ENCODE measurements at places on chromosomes 3 and 15.

- DNase-seq, result no peak
These were observed 68.8 kb downstream of the ZNF385D start for GRCh38 chr3:21682206-21682605.

GRCh38 chr15:70427167-70428120 lies 329.7 kb upstream of the TLE3 start:
- DNase-seq, result no peak

DNA sequence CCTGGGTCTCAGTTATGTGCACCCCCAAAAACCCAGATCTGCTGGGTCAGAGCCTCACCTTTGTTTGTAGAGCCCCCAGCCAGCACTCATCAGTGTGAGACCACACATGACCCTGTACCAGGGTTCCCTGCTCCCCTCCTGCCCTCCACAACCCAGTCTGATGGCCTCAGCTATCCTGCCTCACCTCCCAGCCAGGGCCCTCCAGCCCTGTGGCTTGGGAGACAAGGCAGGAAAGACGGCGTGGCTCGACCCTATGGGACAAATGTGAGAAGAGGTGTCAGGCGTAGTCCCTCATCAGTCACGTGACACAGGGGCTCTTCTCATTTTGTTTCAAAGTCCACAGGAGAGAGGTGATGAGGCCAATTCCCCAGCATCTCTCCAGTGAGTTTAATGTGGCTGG lies 28.3 kb upstream of the PRR23E start:
- no peak for DNase-seq

GRCh38 chr3:194277786-194278130 lies 73.4 kb downstream of the CPN2 start:
- DNase-seq, result no peak

- DNase-seq, result no peak
These were observed 155.6 kb downstream of the MEGF11 start for GRCh38 chr15:66098022-66098363.

- DNase-seq, result no peak
These were observed 52.3 kb downstream of the TRANK1 start for GRCh38 chr3:36892457-36893136.

- no peak for DNase-seq
These were observed 12.0 kb downstream of the ARIH1 start for GRCh38 chr15:72486144-72486543.

GRCh38 chr3:187568171-187568570 lies 102.0 kb downstream of the SST start:
- no peak for DNase-seq

- DNase-seq, result no peak
These were observed 107.3 kb upstream of the TMC3 start for GRCh38 chr15:81481346-81481745.

GRCh38 chr3:195751560-195751959 lies 30.8 kb downstream of the MUC20 start:
- no peak for DNase-seq

- no peak for DNase-seq
These were observed 238.8 kb downstream of the CDIN1 start for GRCh38 chr15:36818260-36818659.

DNA sequence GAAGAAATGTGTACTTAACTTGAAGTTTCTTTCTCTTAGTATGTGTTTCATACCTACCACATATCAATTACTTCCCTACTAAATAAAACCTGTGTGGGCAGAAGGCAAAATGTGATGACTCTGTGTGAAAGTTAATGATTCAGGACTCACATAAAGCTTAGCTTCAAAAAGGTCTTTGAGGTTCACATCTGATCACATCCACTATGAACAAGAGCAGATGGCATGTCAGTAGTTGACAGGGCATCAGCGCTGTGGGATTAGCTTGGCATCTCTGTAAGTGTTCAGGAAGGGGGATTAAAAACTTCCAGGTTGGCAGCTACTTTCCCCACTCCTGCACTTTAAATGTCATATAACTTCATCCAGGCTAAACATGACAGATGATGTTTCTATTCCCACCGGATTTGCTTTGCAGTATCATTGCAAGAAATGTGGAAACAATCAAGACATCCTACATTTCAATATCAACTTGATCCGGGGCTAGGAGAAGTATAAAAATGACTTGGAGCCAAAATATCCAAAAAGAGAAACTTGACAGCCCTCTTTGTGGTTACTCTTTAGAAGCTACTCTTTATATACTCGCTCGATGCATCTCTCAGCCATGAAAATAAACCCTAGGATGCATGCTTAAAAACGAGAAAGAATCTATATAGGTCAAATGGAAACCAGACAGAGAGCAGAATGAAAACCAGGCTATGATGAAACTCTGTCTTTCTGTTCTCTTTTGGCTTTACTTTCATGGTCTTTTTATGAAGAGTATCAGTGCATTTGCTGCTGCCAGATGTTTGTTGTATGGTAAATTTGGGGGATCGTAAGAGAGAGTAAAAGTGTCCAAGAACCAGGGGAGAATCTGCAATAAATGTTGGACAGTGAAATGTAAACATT lies 273.1 kb upstream of the ALCAM start:
- no peak for DNase-seq

- DNase-seq, result no peak
These were observed 5.0 kb downstream of the ZNF385D start for GRCh38 chr3:21745966-21746365.

- DNase-seq, result no peak
These were observed 5.7 kb upstream of the DYNLT2B start for GRCh38 chr3:196323691-196324090.

- DNase-seq, result no peak
These were observed 29.6 kb upstream of the EHHADH start for GRCh38 chr3:185283374-185283935.

DNA sequence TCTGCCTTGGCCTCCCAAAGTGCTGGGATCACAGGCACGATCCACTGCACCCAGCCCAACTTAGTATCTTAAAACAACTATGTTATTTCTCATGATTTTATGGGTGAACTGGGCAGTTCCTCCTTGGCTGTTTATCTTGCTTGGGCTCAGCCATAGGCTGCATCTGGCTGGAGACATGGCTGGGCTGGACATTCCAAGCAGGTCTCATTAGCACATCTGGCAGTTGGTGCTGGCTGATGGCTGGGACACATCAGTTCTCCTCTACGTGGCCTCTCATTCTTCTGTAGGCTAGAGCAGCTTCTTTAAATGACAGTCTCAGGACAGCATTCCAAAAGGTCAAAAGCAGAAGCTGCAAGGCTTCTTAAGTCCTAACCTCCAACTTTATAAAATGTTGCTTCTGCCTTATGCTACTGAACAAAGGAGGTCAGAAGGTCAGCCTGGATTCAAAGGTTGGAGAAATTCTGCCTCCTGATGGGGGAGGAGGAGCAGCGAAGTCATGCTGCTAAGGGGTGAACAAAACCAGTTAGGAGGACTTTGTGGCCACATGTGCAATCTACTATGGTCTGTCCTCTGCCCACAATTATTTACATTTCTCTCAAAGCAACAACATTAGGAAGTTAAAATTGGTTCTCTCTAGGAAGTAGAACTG lies 144.0 kb downstream of the AQP9 start:
- DNase-seq, result no peak

GRCh38 chr15:89002830-89003229 lies 85.4 kb upstream of the ABHD2 start:
- no peak for DNase-seq

- DNase-seq, result no peak
These were observed 5.9 kb downstream of the ACSBG1 start for GRCh38 chr15:78228356-78228996.
